ENCODE measurements at places on chromosomes 4 and X.

DNA sequence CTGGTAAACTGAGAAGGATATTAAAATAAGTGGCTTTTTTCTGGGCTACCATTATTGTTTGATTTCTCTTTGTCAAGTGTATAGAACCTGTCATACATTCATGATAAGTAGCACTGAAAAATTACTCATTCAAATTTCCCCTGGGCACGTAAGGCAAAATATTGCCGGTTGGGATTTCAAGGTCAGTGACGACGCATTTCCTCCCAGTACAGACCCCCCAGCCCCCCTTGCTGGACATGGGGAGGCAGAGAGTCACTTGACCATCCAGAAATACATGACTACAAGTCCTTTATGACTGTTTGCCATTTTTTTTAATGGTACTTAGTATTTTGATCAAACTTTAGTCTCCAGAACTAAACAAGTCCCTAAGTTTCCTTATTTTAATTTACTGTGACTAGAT, 6.8 kb upstream of the MND1 start:
- DNase-seq, result no peak

GRCh38 chr4:163588532-163588931, 94.0 kb downstream of the TMA16 start:
- DNase-seq, result no peak

DNA sequence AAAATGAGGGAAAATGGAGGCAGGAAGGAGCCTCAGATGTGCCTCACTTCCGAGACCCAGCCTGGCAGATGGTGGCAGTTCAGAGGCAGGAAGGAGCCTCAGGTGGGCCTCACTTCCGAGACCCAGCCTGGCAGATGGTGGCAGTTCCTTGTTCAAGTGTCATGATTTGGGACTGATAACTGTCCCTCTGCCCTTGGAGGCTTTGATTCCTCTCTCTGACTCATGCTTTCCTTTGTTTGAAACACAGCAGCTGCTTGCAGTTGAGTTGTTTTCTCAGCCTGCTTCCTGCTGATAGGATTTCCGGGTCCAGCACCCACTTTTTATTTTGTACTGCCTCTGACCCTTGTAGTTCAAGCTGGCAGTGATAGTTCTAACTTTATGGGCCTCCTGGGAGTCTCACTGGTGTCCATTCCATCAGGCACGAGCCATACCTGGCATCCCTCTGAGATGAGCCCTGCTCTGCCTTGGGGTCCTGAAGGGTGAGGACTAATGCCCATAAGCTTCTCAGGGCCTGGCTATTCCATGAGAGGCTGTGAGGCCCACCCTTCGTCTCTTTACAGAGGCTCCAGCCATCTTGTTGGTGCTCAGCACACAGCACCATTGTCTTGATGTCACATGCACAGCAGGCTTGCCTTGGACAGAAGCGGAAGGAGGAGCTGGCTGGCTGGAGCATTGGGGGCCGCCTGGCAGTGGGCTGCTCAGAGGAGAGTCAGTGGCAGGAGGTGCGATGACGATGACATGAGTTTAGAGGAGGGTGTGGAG, 13.0 kb downstream of the RGS12 start:
- DNase-seq, result no peak

DNA sequence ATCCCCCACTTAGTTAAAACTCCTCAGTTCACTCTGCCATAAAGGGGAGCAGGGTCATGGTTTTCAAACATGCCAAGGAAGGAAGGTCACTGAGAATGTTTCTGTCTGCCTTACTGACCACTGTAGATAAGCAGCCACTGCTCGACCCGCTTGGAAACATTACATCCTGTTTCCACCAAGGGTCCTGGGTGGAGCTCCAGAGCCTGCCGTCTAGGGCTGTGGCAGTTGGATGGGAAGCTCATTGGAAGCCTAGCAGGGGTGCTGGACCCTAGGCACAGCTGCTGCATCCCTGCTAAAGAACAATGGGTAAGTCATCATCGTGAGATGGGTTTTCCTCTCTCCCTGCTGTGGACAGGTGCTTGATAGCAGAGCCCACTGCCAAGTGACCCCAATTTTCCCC, 76.0 kb upstream of the SRD5A3 start:
- no peak for DNase-seq

DNA sequence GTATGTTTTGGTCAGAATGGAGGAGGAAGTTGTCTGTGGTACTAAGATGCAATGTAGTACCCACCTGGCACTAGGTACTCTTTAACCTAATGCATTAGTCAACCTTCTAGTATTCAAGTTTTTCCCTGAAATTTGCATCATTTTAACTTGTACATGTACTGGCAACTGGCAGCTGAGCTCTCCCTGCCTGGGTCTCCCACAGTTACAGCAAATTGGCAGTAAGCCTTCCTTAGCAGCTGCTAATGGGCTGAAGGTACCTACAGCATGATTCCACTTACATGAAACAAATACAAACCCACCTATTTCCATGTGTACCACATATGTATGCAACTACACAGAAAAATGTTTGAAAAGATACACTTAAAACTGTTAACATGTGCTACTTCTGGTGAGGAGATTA, 8.1 kb upstream of the KLHL2 start:
- DNase-seq, result no peak

- DNase-seq, result no peak
Measured at GRCh38 chr4:30770812-30771211, 50.6 kb downstream of the PCDH7 start.

DNA sequence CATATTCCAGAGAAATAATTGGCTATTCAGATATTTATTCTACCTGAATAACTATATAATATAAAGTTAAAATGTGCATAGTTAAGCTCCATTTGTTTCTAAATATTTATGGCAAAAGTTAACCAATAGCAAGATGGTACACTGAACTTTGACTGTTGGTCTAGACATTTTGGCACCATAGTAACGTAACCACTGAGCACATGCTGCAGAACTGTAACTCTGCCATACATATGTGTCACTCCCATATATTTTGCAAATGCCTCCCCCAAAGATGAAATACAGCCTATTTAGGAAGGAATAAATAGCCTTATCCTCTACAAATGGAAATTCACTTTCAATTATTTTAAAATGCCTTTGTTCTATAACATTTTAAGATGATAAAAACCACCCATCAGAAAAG, 424.9 kb downstream of the CENPC start:
- DNase-seq, result no peak

DNA sequence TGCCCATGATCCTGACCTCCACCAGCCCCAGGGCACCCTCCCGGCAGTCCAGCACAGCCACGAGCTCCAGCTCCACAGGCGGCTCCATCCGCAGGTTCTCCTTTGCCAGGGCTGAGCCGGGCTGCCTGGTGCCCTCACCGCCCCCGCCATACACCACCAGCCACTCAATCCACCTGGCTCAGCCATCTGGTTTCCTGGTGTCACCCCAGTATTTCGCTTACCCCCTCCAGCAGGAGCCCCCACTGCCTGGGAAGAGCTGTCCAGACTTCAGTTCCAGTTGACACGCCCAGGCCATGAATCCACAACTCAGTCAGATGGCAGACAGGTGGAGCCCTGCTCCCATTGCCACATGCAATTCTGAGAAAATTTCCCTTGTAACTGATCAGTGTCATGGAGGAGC, 3.9 kb downstream of the SHISA3 start:
- no peak for DNase-seq

DNA sequence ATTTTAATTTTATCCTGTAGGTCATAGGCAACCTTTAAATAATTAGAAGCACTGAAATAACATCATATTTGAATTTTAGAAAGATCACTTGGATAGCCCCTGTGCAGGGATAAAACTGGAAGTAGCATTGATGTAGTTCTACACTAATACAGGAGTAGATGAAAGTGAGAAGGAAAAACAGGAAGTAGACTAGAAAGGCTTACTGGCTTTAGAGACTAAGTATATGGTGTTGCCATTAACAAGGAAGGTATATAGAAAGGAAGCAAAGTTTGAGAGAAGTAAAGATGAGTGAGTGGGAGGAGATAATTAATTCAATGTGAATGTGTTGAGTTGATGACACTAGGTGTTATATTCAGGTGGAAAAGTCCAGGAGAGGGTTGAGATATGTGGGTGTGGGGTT, 73.1 kb upstream of the EPGN start:
- no peak for DNase-seq

- no peak for DNase-seq
Measured at GRCh38 chrX:15150586-15150985, 119.3 kb downstream of the ASB9 start.
